ENCODE measurements at places on chromosomes 11 and 22.
A peak's percentile ranks its signal among the peaks of the same experiment; 100 is the strongest.

DNA sequence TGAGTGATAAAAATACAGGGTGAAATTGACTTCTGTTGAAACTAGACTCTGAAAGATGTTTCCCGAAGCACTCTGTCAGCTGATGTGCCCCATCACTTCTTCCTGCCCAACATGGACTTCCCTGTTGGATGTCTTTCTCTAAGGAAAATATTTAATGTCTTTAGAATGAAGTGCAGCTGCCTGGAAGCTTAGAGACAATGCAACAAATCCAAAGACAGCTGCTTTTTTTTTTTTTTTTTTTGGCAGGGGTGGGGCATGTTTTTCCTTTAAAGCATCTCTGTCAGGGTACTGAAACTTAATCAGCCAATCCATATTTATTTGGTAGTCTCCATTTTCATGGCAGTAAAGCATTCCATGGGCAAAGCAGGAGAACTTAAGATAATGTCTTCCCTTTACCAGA, 5.9 kb downstream of the JAM3 start:
- peaks cover 48% of the 10 kb centered on the region for H3K4me1 ChIP-seq
- peaks cover 6% of the 10 kb centered on the region for H3K36me3 ChIP-seq
- H3K27ac ChIP-seq = peak overlapping the region; percentile 56
- no peaks in the 10 kb centered on the region for H3K27me3 ChIP-seq

DNA sequence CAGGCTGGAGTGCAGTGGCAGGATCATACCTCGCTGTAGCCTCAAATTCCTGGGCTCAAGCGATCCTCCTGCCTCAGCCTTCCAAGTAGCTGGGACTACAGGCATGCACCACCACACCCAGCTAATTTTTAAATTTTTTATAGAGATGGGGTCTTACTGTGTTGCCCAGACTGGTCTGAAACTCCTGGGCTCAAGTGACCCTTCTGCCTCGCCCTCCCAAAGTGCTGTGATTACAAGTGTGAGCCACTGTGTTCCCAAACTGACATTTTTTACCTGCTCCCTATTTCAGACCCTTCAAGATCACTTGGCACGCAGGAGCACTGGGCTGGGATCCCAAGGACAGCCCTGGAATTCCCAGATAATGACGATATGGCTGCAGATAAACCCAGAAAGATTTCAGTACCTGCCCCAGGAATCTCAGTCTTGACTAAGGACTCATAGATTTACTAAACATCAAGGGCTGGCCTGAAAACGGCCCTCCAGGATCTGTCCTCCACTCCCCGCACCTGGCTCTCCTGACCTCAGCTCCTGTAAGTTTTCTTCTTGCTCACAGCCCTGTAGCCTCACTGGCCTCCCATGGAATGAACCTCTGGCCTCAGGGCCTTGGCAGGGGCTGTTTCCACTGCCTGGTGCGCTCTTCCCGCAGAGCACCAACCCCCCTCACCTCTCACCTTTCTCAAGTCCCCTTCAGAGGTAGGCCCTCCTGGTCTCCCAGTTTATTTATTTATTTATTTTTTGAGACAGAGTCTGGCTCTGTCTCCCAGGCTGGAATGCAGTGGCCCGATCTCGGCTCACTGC, 3.6 kb upstream of the CSNK1E start:
- no peaks in the 10 kb centered on the region for H3K36me3 ChIP-seq
- DNase-seq = no peak
- no peak overlapping the region for H3K27ac ChIP-seq
- H3K4me3 ChIP-seq = no peak overlapping the region
- H3K4me1 ChIP-seq = peaks cover 16% of the 10 kb centered on the region

DNA sequence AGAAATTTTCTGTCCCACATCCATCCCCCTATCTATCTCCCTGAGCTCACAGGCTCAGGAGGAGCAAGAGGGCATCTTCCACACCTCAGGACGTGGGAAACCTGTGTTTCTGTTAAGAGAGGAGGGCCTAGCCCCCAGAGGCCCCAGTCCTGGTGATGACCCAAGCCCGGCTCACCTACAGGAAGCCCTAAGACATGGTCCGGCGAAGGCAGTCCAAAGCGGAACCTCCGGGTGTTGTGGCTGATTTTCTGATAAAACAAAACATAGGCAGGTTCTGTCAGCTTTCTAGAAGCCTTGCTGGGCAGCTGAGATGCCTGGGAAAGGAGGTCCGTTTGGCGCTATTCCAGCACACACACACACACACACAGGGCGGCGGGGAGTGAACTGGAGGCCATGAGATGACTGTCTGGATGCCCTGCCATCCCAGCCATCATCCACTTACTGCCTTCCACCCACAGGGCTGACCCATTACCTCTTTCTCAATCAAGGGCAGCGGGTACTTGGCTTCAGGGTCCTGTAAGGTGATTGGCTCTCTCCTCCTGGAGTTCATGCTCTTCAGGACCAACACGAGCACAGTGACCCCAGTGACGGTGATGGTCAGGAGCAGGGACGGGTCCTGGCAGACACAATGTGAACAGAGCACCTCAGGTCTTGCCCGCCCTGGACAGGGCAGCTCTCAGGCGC, 882 bp downstream of the CYB5R2 start:
- no peak for DNase-seq
- H3K27ac ChIP-seq = peak overlapping the region; percentile 86
- peaks cover 44% of the 10 kb centered on the region for H3K4me1 ChIP-seq
- peak overlapping the region; percentile 84 for H3K4me3 ChIP-seq

GRCh38 chr22:36073476-36073875, 44.9 kb upstream of the RBFOX2 start:
- H3K4me1 ChIP-seq = no peaks in the 10 kb centered on the region
- no peak overlapping the region for H3K27ac ChIP-seq
- no peaks in the 10 kb centered on the region for H3K36me3 ChIP-seq
- H3K4me3 ChIP-seq = no peak overlapping the region
- DNase-seq = no peak

DNA sequence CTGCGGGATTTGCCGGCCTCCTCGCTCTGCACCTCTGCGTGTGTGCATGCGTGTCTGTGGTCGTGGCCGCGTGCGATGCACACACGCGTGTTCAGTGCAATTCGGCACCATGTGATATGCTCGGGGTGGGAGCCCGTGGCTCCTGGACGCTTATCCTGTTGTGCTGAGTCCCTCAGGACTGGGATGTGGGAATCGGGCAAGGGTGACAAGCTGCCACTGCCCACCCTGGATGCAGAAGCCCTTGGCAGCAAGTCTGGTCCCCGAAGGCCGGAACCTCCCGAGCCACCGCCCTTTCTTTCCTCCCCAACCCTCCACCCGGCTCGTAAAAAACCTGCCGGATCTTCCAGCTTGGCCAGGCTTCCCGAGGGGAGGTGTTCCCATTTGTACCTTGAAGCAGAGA, 128.2 kb downstream of the PHF21B start:
- H3K36me3 ChIP-seq = no peaks in the 10 kb centered on the region
- H3K4me3 ChIP-seq = no peak overlapping the region

DNA sequence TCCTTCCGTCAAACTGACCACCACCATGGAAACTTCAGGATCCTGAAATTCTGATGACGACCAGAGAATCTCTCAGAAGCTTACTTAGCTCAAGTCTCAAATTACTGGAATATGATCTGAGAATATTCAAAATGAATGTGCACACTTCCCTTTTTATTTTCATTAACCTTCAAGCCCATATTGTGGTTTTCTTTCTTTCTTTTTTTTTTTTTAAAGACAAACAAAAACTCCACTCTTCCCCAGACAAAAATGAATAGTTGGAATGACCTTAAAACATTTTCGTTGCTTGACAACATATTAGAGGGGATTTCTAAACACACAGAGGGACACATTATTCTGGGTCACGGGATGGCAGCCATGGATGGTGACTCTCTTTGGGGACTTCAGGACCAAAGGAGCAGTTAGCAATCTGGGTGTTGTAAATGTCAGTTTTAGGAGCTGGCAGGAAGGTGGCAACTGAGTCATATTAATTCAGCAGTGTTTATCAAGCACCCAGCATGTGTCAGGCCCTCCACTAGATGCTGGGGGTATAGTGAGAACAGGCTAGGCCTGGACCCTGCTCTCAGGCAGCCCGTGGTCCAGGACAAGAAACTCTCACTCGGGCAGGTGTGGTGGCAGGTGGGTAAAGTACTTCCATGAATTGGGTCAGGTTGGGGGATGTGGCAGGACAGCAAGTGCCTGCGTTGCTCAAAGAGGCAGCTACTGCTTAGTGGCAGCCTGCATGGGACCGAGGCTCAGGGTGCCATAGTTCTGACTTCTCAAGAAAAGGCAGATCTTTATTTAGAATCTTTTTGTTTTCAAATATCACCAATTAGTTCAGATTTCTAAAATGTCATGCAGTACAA, 126.1 kb downstream of the HIPK3 start:
- peaks cover 13% of the 10 kb centered on the region for H3K4me1 ChIP-seq
- no peak overlapping the region for H3K27ac ChIP-seq
- H3K36me3 ChIP-seq = no peaks in the 10 kb centered on the region
- no peak for DNase-seq
- H3K27me3 ChIP-seq = peaks cover 14% of the 10 kb centered on the region

GRCh38 chr11:63837027-63837688, 1.8 kb upstream of the MARK2 start:
- H3K27me3 ChIP-seq = no peaks in the 10 kb centered on the region
- peaks cover 20% of the 10 kb centered on the region for H3K36me3 ChIP-seq
- peaks cover 48% of the 10 kb centered on the region for H3K4me1 ChIP-seq
- peak; percentile 48 for DNase-seq

- no peak for DNase-seq
- H3K36me3 ChIP-seq = peaks cover 95% of the 10 kb centered on the region
- H3K27me3 ChIP-seq = no peaks in the 10 kb centered on the region
- no peak overlapping the region for H3K27ac ChIP-seq
- H3K4me1 ChIP-seq = no peaks in the 10 kb centered on the region
- H3K4me3 ChIP-seq = no peak overlapping the region
Observed at GRCh38 chr22:29344137-29344536, 28.6 kb upstream of the RASL10A start.

DNA sequence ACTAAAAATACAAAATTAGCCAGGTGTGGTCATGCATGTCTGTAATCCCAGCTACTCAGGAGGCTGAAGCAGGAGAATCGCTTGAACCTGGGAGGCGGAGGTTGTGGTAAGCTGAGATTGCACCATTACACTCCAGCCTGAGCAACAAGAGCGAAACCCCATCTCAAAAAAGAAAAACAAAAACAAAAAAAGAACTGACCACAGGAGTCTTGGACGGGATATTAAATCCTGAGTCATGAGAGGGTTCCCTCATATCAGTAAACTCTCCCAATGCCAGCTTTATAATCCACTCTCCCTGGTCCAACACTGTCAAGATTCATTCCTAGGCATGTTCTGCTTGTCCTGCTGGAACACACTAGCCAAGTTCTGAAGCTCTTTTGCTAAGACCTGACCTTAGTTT, 61.5 kb upstream of the EP300 start:
- no peaks in the 10 kb centered on the region for H3K4me1 ChIP-seq
- H3K27me3 ChIP-seq = peaks cover 2% of the 10 kb centered on the region
- no peak overlapping the region for H3K27ac ChIP-seq
- H3K36me3 ChIP-seq = no peaks in the 10 kb centered on the region

DNA sequence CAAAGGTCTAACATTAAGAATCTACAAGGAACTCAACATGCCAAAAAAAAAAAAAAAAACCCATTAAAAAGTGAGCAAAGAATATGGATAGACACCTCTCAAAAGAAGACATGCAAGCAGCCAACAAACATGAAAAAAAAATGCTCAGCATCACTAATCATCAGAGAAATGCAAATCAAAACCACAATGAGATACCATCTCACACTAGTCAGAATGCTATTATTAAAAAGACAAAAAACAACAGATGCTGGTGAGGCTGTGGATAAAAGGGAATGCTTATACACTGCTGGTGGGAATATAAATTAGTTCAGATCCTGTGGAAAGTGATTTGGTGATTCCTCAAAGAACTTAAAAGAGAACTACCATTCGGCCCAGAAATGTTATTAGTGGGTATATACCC, 257.7 kb upstream of the PLET1 start:
- no peaks in the 10 kb centered on the region for H3K36me3 ChIP-seq
- no peak overlapping the region for H3K4me3 ChIP-seq
- no peak for DNase-seq
- peaks cover 6% of the 10 kb centered on the region for H3K27me3 ChIP-seq
- H3K4me1 ChIP-seq = no peaks in the 10 kb centered on the region

DNA sequence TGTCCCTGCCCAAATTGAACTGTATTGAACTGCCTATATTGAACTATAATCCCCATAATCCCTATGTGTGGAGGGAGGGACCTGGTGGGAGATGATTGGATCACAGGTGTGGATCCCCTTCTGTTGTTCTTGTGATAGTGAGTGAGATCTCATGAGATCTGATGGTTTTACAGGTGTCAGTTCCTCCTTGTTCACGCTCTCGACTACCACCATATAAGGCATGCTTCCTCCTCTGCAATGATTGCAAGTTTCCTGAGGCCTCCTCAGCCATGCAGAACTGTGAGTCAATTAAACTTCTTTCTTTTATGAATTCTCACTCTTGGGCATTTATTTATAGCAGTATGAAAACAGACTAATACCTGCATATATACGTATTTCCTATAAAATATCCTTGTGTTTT, 206.5 kb upstream of the PDGFD start:
- no peak overlapping the region for H3K4me3 ChIP-seq
- H3K27me3 ChIP-seq = no peaks in the 10 kb centered on the region
- no peaks in the 10 kb centered on the region for H3K36me3 ChIP-seq
- no peak for DNase-seq

- no peak overlapping the region for H3K27ac ChIP-seq
- H3K36me3 ChIP-seq = no peaks in the 10 kb centered on the region
- no peaks in the 10 kb centered on the region for H3K27me3 ChIP-seq
- H3K4me3 ChIP-seq = no peak overlapping the region
Observed at GRCh38 chr11:134665571-134666270, 253.7 kb upstream of the B3GAT1 start.

- H3K27me3 ChIP-seq = peaks cover 2% of the 10 kb centered on the region
- no peak overlapping the region for H3K27ac ChIP-seq
- no peaks in the 10 kb centered on the region for H3K36me3 ChIP-seq
- no peak overlapping the region for H3K4me3 ChIP-seq
- no peaks in the 10 kb centered on the region for H3K4me1 ChIP-seq
Observed at GRCh38 chr11:116073854-116074837, 569.9 kb upstream of the CADM1 start.

- H3K27ac ChIP-seq = no peak overlapping the region
- H3K4me1 ChIP-seq = peaks cover 15% of the 10 kb centered on the region
- no peaks in the 10 kb centered on the region for H3K36me3 ChIP-seq
Observed at GRCh38 chr22:35611891-35612576, 5.1 kb downstream of the MB start.

DNA sequence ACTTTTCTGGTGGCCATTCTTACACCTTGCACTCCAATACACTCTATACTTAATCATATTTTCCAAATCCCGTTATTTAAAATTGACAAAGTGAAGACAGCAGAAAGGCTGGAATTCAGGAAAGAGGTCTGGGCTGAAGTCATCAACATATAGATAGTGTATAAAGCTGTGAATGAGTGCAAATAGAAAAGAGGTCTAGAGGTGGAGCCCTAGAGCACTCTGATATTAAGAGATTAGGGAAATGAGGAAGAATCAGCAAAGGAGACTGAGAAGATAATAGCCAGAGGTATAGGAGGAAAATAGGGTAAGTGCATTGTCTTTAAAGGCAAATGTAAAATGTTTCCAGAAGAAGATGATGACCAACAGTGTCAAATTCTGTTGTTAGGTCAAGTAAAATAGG, 7.9 kb downstream of the CTR9 start:
- H3K4me3 ChIP-seq = no peak overlapping the region
- peaks cover 21% of the 10 kb centered on the region for H3K4me1 ChIP-seq
- peaks cover 40% of the 10 kb centered on the region for H3K36me3 ChIP-seq
- no peak for DNase-seq

GRCh38 chr11:25928076-25928475, 403.9 kb upstream of the ANO3 start:
- no peak overlapping the region for H3K27ac ChIP-seq
- H3K4me1 ChIP-seq = no peaks in the 10 kb centered on the region
- no peak for DNase-seq
- no peaks in the 10 kb centered on the region for H3K27me3 ChIP-seq

- peak overlapping the region; percentile 27 for H3K27ac ChIP-seq
- H3K4me3 ChIP-seq = no peak overlapping the region
Observed at GRCh38 chr11:34176751-34177209, 71.4 kb downstream of the NAT10 start.

- H3K4me3 ChIP-seq = peak overlapping the region; percentile 92
- no peaks in the 10 kb centered on the region for H3K27me3 ChIP-seq
- H3K27ac ChIP-seq = peak overlapping the region; percentile 95
- H3K4me1 ChIP-seq = peaks cover 94% of the 10 kb centered on the region
Observed at GRCh38 chr11:59102259-59102765, 4.7 kb upstream of the FAM111B start.

Data from activated B cell treated with CpG ODN at 0.5 μM for 24 hours (primary cell).